ENCODE measurements at places on chromosomes 1 and 21.

- DNase-seq = no peak
Observed at GRCh38 chr1:245870698-245871097, 636.4 kb downstream of the SMYD3 start.

DNA sequence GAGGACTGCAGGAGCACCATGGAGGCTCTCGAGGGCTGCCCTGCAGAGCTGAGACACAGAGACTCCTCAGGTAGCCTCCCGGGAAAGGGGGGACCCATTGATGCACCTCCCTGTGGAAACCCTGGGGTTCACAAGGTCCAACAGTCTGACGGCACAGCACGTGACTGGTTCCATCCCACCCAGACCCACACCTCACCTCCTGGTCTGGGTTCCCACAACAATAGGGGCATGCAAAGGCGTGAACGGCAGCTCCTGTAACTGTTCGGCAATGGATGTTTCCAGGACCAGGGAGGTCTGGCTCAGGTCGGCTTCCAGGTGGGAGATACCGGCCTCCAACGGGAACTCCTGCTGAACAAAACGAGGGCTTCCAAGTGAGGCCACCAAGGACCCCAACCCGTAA lies 86.8 kb downstream of the NPHP4 start:
- no peak for DNase-seq

DNA sequence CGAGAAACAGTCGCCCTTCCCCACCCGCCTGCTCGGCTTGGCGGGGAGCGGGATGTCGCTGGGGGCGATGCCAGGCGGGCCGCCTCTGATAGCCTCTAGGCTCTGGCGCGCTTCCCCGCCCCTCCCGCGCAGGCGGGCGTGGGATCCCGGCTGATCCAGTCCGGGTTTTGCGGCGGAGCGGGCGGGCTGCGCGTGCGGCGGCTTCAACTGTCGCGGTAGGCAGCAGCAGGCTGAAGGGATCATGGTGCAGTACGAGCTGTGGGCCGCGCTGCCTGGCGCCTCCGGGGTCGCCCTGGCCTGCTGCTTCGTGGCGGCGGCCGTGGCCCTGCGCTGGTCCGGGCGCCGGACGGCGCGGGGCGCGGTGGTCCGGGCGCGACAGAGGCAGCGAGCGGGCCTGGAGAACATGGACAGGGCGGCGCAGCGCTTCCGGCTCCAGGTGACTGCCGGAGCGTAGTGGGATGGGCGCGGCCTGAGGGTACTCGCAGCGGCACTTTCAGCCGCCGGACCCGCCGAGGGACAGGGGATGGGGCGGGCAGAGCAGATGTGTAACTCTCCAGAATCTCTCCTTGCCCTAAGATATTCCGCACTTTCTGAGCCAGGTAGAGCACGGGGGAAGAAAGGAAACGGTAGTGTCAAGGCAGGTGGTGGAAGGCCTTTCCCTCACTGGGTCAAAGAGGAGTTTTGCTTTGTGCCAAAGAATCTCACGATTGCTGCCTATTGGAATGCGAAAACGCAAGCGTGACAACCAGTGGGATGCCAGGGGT lies at the start of gene FAAH:
FAAH (plus strand) TSS at position 210 of the 764 bp plus-strand sequence; CDS start at position 242, 32 bp downstream.
- DNase-seq = peak; percentile 81

DNA sequence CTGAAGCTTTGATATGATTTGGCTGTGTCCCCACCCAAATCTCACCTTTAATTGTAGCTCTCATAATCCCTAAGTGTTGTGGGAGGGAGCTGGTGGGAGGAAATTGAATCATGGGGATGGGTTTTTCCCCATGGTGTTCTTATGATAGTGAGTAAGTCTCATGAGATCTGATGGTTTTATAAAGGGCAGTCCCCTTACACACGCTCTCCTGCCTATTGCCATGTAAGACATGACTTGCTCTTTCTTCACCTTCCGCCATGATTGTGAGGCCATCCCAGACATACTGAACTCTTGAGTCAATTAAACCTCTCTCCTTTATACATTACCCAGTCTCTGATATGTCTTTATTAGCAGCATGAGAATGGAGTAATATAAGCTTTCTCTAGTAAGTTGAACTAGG lies 261.9 kb downstream of the HLX start:
- DNase-seq = no peak

DNA sequence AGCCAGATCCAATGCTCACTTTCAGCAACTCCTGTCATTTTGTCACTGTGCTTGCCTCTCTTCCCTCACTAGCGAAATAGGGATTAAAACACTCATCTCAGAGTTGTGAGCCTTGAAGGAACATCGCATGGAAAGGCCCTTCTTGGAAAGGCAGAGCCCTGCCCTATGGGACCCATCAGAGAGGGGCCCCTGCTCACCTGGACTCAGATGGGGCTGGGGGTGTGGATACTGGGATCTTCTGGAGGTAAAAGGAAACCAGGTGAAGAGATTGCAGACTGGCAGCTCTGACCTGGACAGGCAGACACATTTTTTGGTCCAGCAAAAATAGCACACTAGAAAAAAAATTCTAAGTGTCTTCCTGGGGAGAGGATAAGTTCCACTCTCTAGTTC lies 54.2 kb upstream of the EPS8L3 start:
- DNase-seq = no peak

DNA sequence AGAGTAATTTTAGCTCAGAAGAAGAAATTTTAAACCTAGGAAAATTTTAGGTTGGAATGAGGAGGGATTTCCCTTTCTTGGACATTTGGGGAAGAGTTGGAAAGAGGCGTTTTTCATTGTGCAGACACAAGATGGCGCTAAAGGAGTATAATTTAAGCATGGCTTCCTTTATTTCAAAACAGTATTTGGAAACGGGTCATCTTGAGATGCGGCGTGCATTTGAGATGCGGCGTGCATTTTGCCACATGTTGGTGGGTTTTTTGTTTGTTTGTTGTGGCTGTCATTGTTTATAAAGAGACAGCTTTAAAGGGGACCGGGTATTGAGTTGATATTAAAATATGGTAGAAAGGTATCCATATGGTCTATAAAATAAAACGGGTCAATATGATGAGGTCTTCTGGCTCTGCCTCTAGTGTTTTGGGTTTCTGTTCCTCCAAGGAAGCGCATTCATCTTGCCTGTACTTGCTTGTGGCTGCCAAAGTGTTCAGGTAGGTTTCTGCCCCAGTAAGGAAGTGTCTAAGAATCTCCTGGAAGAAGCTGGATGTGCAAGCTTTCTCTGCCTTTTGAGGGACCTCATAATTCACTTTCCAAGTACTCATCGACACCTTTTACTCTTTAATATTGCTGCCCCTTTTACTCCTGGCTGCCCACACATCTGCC lies 210.3 kb downstream of the SLC35F3 start:
- peak; percentile 66 for DNase-seq

- DNase-seq = no peak
Observed at GRCh38 chr1:239056940-239057339, 329.4 kb upstream of the CHRM3 start.

DNA sequence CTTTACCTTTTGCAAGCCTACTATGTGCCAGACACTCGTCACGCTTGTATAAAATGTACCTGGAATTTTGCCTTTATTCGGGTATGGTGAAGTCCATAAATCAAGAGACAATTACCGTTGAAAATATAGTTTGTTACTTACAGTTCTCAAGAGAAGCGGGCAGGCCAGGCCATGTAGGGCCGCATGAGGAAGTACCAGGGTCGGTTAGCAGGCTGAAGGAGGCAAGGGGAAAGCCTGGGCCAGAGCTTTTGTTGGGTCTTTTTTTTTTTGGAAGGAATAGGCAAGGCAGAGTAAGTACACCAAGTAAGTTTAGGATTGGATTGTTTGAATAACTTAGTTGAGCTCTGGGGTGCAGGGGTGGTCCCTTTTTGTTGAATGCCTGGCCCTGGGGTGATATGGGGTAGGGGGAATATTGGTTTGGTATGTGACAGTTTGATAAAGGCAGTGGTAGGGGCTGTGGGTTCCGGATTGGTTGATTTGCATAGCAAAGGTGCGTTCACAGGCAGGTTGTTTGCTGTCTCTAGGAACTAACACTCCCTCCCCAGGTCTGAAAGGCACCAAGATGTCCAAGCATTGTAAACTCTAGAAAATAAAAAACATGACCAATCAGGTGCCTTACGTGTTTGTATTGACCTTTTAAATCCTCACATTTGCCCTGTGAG lies 80.7 kb downstream of the KAZN start:
- DNase-seq = no peak

GRCh38 chr1:225651872-225652728 lies 823 bp downstream of the ENAH start:
- peak; percentile 2 for DNase-seq

DNA sequence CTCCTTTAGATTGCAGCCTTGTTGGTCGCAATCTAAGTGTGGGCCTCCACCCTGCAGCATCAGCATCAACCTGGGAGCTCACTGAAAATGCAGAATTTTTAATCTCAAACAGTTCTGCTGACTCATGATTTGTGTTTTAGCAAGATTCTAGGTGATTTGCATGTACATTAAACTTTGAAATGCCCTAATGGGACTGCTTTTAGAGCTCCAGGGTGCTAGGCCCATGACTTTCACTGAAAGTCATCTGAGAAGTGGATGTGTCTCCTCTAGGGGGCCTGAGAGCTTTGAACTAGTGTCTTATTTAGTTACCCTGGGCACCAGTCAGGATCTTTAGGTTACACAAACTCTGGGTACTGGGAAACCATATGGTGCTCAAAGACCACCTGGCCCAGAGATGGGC lies 9.0 kb downstream of the TRIM67 start:
- no peak for DNase-seq

DNA sequence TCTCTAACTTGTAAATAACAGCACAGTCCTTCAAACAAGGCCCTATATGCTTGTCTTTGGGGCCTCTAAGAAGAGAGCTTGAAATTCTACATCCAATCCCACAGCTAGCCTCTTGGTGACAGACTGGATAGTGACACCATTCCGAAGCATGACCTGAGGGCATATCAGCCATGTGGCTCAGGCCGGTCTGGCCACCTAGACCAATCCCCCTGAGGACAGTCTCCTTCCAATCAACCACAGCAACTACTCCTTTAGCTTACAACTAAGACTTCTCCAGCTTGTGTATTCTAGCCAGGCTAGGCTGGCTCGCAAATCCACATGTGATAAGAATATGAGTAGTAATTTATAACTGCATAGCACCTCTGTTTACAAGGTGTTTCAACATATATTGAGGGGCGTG lies 14.0 kb downstream of the BCAR3 start:
- DNase-seq = no peak

DNA sequence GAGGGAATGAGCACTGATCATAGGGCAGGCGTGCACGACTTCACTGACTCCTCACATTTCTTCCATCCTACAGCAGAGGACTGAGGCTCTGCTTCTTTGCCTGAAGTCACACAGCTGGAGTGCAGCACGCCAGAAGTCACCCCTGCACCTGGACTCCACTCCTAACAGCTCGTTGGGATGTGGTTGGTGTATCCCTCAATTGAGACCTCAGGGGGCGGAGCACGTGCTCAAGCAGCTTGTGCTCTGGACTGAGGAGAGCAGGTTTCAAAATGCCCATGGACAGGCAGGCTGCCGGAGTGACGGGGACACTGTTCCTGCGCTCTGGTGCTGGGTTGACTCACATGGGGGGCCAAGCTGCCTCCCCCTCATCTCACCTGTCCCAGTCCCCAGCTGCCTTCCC lies 13.9 kb downstream of the CHIT1 start:
- DNase-seq = no peak

GRCh38 chr1:27618341-27619082 lies 14.6 kb upstream of the AHDC1 start:
- DNase-seq = no peak

DNA sequence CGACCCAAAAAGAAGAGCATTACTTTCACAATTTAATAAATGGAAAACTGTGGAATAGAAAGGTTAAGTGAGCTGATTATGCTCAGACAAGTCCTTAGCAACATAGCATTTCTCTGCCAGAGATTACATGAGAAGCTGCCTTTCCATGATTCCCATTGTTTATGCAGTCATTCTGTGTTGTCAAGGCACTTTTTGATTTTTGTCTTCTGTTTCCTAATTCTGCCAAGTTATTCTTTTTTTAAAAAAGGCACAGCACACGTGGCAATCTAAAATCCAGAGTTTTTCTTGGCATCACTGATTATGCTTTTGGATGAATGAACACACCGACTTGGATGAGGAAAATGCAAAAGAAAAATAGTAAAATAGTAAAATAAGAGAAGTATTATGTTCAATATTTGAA lies 185.0 kb downstream of the RGS7 start:
- DNase-seq = no peak

- no peak for DNase-seq
Observed at GRCh38 chr1:193568512-193568911, 382.1 kb upstream of the B3GALT2 start.

GRCh38 chr21:34642211-34643075 lies 26.4 kb upstream of the CLIC6 start:
- no peak for DNase-seq

GRCh38 chr1:22826604-22827580 lies 116.3 kb downstream of the EPHB2 start:
- DNase-seq = no peak

GRCh38 chr1:81558291-81559076 lies 242.2 kb upstream of the ADGRL2 start:
- DNase-seq = no peak

GRCh38 chr1:22041505-22041904 lies 11.0 kb upstream of the CDC42 start:
- no peak for DNase-seq

GRCh38 chr1:156623946-156624813 lies 5.0 kb downstream of the HAPLN2 start:
- DNase-seq = no peak

GRCh38 chr1:76290271-76290670 lies 215.7 kb downstream of the ST6GALNAC3 start:
- no peak for DNase-seq

- DNase-seq = no peak
Observed at GRCh38 chr1:77739235-77739634, 20.4 kb downstream of the USP33 start.

GRCh38 chr1:228095161-228095560 lies 8.0 kb downstream of the C1orf35 start:
- no peak for DNase-seq

DNA sequence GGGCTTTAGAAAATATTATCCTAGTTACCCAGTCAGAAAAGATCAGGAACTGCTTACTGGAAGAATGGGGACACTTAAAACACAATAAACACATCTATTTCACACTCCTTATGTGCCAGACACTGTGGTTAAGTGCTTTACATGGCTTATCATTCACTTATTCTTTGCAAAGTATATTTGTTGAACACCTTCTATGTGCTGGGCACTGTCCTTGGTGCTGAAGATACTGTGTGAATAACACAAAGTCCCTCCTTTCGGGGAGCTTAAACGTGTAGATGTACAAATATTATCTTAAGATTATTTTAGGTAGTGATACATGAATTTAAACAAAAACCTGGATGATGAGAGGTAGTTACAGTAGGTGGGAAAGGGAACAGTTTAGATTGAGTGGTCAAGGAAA lies 169.3 kb downstream of the ST6GALNAC5 start:
- DNase-seq = peak; percentile 20

GRCh38 chr1:17486242-17486641 lies 46.8 kb upstream of the RCC2 start:
- no peak for DNase-seq

DNA sequence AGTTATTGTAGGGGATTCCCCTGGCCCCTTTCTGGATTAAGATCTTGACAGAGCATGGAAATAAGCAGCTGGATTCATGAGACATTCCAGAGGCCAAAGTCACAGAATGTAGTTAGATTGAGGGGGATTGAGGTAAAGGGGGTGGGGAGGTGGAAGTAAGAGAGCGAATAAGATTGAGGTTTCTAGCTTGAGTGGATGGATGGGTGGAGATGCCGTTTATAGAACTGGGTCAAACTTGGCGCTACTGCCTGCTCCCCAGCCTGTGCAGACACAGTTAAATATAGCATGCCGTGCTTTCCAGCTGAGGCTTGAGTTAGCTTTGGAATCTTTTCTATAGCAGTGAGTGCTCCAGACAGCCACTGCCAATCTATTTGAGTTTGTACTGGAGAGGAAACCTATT lies 85.7 kb downstream of the DYRK1A start:
- DNase-seq = no peak

GRCh38 chr1:169364948-169365347 lies 2.6 kb downstream of the NME7 start:
- no peak for DNase-seq

Data from LoVo (cell line).